Nephron progenitor cell (in vitro differentiated cells): ENCODE measurements at places on chromosomes 4 and X.

GRCh38 chr4:161714022-161714751 is 449.6 kb downstream of the FSTL5 start:
- no peak for DNase-seq

DNA sequence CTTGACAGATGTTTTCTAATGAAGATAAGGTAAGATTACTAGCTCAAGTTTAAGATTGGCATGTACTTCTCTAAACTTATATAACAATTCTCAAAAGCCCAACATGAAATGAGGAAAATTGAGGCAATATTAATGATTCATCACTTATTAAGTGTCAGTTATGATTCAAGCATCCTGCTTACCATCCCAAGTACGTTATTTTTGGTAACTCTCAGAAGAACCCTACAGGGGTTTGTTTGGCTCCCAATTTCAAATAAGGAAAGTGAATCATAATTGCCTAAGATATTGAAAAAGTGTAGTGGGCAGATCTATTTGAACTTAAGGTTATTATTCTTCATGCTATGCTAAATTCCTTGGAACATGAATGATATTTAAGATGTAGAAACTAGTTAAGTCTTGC is 387.9 kb upstream of the TENM3 start:
- no peak for DNase-seq

- no peak for DNase-seq
Observed at GRCh38 chr4:111115881-111116280, 493.0 kb upstream of the PITX2 start.

DNA sequence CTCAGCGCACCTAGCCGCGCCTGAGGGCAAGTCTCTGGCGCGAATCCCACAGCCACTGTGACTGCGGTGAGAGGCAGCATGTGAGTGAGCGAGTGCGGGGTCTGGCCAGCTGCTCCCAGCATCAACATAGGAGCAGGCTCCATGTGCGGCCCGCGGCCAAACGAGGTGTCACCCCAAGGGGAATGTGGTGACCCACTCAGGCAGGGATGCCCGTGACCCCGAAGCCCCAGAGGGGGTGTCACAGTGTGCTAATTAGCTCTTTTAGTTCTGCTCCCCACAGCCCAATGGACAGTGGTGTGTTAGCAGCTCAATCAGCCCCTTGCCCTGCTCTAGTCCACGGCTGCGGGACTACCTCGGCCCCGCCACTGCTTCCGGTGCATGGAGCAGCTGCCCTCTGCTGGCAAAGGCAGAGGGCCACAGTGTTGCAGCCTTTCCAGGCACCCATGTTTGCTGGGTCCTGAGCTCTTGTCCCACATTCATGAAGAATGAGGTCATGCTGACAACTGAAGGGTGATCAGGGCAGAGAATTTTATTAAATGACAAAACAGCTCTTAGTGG is 61.4 kb downstream of the AGA start:
- DNase-seq, result no peak

DNA sequence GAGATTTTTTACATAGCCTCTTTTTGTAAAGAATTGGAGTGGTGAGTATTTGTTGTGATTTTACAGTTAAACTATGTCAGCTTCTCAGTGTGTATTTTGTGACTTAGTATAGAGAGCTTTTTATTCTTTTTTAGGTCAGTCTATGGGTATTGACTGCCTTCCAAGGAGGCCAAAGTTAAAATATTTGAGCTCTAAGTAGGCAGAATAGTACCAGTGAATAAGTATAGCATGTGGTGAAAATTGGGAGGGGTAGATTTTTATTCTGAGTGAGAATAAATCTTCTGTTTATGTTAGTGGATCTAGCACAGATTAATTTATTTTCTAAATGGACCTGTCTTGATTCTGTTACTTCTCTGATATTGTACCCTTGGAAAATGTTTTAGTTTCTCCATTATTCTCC is 37.5 kb downstream of the HERC3 start:
- DNase-seq, result no peak

DNA sequence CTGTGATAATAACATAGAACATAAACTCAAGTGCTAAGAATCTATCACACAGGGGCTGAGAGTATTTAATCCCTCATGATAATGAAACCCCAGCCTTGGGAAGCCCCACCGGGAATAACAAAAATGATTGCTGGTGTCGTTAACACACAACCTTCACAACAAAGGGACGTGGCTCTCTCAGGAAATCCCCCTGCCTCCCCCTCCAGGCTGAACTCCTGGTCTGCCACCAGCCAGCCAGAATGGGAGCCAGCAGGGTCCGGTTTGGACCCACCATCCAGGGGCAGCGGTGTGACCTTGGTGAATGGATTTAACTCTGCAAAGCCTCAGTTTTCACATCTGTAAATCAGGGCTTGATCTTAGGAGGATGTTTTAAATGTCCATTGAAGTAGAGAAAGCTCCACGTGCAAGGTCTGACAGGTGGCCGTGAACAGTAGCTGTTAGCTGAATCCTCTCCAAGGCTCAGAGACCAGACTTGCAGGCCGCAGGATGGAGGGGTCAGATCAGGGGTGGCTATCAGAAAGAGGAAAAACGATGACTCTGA is 46.5 kb downstream of the ABLIM2 start:
- no peak for DNase-seq

DNA sequence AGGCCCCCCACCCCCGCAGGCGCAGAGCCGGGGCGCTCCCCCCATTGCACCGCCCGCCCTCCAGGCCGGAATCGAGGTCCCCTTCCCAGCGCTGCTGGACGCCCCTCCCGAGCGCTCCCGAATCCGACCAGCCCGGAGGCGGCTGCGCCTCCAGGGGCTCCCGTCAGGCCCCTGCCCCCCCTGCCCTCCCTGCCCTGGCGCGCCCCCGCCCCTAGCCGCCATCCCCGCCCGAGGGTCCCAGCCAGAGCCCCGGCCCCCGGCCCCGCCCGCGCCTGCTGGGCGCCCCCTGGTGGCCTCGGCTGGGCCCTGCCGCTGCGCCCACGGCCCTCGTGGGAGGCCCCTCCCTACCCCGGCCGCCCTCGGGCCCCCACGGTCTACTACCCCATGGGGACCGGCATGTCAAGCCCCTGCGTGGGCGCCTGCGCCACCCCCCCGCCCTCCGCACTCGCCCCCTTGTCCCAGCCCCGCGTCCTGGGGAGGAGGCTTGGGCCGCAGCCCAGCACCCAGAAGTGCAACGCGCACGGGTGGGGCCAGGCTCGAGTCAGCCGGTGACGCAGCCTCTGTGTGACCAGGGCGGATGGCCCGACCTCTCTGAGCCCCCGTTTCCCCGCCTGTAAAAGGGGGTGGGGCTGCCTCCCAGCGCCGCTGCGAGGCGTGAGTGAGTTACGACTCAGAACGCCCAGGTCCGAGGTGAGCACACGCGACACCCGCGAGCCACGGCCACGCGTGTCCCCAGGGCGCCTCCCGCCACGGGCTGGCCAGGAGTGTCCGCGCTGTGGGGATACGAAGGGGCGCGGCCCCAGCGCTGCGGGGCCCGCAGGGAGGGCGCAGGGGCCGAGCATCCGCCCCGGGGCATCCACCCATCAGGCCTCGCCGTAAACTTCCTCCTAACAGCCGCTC is 104.9 kb downstream of the FAM53A start:
- DNase-seq, result peak; percentile 80

DNA sequence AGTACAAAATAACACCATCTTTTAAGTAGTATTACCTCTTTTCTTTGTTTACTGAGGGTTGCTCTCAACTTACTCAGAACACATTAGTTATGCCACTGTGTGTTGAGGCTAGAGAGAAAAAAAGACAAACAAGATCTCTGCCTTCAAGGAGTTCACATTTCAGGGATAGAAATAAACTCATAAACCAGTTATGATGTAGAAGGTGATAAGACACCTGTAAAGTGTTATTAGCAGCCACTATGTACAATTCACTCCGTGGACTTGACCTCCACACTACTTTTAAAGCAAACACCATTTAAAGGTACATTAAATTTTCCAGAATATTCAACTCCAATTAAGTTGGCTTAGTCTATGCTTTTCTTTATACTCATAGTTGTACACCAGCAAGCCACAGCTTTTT is 278.0 kb downstream of the PDGFC start:
- no peak for DNase-seq

- peak; percentile 6 for DNase-seq
Observed at GRCh38 chr4:158327525-158327924, 117.2 kb downstream of the TMEM144 start.

DNA sequence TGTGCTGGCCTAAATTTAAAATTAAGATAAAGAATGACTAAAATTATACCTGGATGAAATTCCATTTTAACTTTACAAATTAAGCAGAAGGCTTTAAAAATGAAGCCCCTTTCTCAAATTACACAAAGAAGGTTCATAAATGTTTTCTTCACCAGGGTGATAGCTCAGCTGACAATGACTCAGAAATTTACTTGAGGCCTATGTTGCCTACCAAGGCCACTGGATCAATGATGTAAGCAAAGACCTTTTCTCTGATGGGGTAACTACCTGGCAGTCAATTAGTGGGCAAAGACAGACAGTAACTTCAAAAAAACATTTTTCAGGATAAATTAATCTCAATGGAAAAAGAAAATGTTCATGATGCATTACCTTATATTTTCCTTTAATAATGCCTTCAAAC is 23.9 kb upstream of the GPR34 start:
- no peak for DNase-seq

- DNase-seq, result no peak
Observed at GRCh38 chrX:150565551-150565950, 2.9 kb upstream of the MTM1 start.

DNA sequence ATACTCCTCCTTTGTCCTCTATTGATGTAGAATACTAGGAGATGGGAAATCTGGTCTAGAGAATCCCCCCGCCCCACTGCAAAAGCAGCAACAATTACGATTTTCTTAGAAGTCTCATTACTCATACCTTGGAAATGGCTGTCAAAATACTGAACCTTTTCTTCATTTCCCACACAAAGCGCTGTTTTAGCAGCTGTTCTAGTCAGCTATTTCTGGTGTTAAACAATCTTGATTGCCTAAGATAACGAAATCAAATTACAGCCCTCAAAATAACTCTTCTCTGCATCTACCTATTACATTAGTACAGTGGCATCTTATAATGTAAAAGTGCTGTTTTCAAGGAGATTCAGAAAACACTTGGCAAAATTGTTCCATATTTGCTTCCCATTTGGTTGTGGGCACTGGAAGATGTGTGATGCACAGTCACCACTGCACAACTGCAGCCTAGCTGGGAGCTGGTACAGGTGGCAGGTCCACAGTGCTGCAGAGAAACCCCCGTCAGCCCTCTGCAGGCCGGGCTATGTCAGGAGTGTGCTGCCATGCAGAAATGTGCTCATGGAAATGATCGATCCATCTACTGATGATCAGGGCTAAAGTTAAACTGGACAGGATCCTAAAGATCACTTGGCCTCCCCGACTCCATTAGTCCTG is 50.4 kb downstream of the TBC1D9 start:
- no peak for DNase-seq

DNA sequence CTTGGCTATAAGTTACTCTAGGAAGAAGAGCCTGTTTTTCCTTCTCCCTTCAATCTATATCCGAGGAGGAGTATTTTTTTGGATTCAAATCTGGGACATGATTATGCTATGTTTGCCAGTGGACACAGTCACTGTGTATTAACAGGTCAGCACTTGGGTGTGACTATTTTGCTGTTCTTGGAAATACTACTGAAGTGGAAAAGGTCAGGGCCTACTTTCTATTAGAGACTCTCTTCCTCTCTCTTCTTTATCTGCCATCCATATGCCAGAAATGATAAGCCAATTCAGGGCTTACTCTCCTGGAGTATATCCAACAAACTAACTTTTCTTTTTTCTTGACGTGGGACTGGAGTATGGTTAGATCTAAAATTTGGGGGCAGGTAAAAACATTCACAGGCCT is 40.5 kb downstream of the MID1IP1 start:
- no peak for DNase-seq

DNA sequence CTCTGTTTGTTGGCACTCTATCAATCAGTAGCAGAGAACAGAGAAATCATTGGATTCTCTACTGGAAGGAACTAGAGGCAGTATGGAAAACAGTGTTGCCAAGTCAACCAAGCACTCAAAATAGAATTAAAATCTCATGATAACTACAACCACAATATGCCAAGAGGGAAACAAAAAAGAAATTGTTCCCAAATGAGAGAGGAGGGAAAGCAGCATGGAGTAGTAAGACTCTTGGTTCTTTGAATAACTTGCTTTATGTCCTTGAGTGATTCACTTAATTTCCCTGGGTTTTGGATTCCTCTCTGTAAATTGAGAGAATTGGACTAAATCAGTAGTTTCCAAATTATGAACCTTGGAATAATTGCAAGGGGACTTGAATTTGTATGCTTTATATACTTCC is 285.5 kb upstream of the ANKRD50 start:
- DNase-seq, result no peak

DNA sequence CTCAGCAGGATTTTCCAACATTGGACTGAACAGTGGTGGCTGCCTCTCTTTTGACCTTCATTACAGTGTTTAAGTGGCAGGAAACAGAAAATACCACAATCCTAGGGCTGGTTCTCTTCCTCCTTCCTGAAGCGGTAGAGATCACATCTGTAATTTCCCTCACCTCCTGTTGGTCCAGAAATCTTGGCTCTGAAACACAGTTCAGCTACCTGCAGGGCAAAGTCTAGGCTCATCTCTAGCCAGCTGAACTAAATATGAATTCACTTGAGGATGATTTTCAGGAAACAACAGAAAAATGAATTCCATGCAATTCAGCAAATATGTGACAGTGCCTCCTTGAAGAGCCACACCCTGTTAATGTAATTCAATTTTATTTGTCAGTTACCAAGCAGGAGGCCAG is 531.9 kb downstream of the INPP4B start:
- no peak for DNase-seq

DNA sequence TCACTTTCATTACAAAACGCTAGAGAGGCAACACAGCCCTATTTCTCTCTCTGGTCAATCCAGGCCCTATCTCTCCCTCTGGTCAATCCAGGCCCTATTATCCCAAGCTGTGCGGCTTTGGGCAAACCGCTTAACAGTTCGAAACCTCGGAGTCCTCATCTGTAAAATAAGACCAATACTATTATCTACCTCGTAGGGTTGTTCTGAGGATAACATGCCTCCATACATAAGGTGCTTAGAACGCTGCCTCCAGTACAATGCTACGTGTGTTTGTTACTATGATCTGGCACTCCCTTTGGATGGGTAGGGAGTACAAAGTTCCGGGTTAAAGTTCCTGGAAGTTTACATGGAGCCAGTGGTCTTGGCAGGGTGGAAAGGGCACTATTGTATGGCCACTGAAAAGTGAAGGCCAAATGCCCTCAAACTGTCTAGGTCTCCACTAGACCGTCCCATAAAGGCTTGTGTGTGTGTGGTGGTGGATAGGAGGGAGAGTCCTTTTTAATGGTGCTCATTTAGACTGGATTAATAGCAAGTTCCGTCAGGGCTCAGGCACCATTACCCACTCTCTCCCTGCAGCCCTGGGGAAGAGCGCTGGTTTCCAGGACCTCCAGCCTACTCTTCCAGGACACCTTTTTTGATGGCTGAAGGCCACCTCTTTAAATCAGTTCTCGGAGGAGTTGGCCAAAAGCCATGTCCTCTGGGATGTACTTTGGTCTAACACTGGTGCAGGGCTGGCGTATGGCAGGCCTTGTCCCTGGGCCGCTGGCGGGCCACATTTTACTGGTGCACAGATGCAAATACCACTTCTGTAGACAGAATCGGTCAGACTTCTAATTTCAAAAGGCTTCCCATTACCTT is 75.6 kb upstream of the BCOR start:
- no peak for DNase-seq

GRCh38 chr4:133263104-133263503 is 114.0 kb downstream of the PCDH10 start:
- DNase-seq, result no peak

- DNase-seq, result no peak
Observed at GRCh38 chr4:71006203-71006907, 12.9 kb downstream of the DCK start.
